ENCODE measurements at places on chromosomes 2 and 18. TPM values are rescaled to one million over a fixed set of nuclear protein-coding genes. Genes with fewer than 3 reads are reported as not detected.

DNA sequence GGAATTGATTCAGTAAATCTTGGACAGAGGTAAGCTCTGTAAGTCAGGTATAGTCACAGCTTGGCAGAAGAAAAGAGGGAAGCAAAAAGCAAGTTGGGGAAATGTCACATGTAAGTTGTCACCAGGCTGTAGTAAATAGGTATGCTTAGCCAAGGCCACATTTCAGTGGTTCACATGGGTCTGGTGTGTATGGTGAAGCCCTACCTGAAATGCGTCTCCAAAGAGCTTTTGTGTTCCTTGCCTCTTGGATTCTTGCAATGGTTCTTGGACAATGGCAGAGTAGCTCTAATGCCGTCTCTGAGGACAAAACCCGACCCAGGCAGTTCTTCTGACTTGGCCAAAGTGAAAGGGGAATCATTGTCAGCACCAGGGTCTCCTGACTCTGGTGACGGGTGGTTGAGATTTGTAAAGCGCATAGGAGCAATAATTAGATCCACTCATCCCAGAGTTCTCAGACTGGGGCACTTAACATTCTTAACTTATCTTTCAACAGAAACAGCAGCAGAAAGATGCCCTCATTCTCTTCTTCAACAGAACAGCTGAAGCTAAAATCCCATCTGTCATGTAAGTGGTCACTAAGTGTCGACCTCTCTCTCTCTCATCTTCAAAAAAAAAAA, 34.4 kb upstream of the RPL37A start:
- H3K27ac ChIP-seq: no peak overlapping the region
- H3K4me3 ChIP-seq: no peak overlapping the region
- DNase-seq: no peak
- no peaks in the 10 kb centered on the region for H3K27me3 ChIP-seq

DNA sequence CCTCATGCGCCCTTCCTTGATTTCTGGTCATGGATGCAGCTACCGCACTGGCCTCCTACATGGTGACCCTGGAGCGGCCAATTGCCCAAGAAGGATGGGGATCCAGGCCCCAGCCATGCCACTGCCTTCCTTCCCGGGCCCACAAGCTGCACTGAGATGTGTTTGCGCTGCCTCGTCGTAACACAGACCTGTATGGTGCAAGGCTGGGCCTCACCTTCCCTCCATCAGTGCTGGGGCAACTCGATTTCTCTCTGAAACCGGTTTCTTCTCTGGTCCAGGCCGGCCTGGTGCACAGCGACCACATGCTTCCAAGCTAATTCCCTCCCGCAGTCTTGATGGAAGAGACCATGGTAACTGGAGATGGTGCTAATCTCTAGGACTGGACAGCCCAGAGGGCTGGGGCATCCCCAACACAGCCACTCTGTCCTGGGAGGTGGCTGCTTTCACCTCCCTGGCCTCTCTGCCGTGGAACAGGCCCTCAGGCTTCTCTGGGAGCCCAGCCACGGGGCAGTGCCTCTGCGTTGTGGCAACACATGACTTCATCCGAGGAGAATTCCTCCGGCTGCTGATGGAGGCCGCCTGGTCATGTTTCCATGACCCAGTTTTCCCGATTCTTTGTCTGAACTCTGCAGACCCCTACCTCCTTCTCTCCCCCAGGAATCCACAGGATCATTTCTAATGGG, 184.2 kb downstream of the GLI2 start:
- no peak for DNase-seq
- no peaks in the 10 kb centered on the region for H3K36me3 ChIP-seq
- no peaks in the 10 kb centered on the region for H3K27me3 ChIP-seq
- H3K4me1 ChIP-seq: peaks cover 30% of the 10 kb centered on the region
- H3K27ac ChIP-seq: peak overlapping the region; percentile 65
- no peak overlapping the region for H3K4me3 ChIP-seq

- DNase-seq: no peak
- no peak overlapping the region for H3K4me3 ChIP-seq
- H3K27ac ChIP-seq: no peak overlapping the region
- peaks cover 11% of the 10 kb centered on the region for H3K4me1 ChIP-seq
Measured at GRCh38 chr2:54628418-54628817, 95.0 kb upstream of the EML6 start.

Gene SGPP2
- total RNA-seq: 24.8 TPM

DNA sequence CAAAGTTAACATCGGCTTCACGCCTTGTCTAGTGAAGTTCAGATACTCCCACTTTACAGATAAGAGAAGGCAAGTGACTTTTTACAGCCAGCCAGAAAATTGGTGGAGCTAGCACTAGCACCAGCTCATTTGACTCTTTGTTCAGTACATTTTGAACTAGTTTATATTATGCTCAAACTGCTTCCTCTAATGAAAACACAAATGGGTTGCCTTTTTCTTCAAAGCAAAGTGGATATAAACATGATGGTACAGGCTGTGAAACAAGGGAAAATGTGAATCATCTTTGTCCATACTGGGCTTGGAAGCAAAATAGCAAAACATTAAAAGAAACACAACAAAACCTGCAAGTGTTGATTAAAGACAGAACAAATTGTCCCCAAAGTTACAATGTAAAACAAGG, 99.6 kb upstream of the LHCGR start:
- no peak overlapping the region for H3K4me3 ChIP-seq
- no peaks in the 10 kb centered on the region for H3K4me1 ChIP-seq
- H3K27ac ChIP-seq: no peak overlapping the region
- no peaks in the 10 kb centered on the region for H3K36me3 ChIP-seq
- DNase-seq: no peak
- no peaks in the 10 kb centered on the region for H3K27me3 ChIP-seq

- no peak overlapping the region for H3K27ac ChIP-seq
- peaks cover 53% of the 10 kb centered on the region for H3K4me1 ChIP-seq
- no peak for DNase-seq
- no peak overlapping the region for H3K4me3 ChIP-seq
- no peaks in the 10 kb centered on the region for H3K36me3 ChIP-seq
- H3K27me3 ChIP-seq: no peaks in the 10 kb centered on the region
Measured at GRCh38 chr18:44851856-44852621, 171.4 kb downstream of the SETBP1 start.

GRCh38 chr2:95165030-95165370, 609 bp upstream of the ZNF2 start:
- peak overlapping the region; percentile 62 for H3K4me3 ChIP-seq
- peaks cover 25% of the 10 kb centered on the region for H3K4me1 ChIP-seq
- no peaks in the 10 kb centered on the region for H3K27me3 ChIP-seq
- peak overlapping the region; percentile 86 for H3K27ac ChIP-seq

Gene MPV17
- 55.7 TPM for total RNA-seq

Gene CKAP2L
- total RNA-seq: 1.2 TPM

DNA sequence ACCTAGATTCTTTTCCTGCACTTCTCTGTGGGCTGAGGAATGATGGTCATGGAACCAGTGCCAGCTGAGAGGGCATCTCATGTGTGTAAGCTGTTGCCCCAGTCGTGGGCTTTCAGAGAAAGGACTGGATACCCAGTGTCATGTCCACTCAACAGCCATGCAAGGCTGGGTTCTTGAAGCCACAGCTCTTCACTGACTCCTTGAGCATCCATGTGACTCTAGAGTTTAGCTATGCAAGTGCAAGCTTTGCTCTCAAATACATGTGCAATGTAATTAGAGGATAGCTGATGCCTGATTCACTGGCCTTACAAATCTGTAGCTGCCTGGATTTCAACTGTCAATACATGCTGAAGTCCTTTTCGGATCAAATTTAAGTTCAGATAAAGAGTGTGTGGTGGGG, 46.8 kb upstream of the EML6 start:
- no peak overlapping the region for H3K27ac ChIP-seq
- no peak overlapping the region for H3K4me3 ChIP-seq
- no peaks in the 10 kb centered on the region for H3K27me3 ChIP-seq
- peaks cover 29% of the 10 kb centered on the region for H3K4me1 ChIP-seq
- no peak for DNase-seq

GRCh38 chr2:9811679-9812511, 31.4 kb upstream of the TAF1B start:
- H3K27ac ChIP-seq: peak overlapping the region; percentile 69
- H3K4me1 ChIP-seq: peaks cover 18% of the 10 kb centered on the region
- DNase-seq: no peak
- no peak overlapping the region for H3K4me3 ChIP-seq

DNA sequence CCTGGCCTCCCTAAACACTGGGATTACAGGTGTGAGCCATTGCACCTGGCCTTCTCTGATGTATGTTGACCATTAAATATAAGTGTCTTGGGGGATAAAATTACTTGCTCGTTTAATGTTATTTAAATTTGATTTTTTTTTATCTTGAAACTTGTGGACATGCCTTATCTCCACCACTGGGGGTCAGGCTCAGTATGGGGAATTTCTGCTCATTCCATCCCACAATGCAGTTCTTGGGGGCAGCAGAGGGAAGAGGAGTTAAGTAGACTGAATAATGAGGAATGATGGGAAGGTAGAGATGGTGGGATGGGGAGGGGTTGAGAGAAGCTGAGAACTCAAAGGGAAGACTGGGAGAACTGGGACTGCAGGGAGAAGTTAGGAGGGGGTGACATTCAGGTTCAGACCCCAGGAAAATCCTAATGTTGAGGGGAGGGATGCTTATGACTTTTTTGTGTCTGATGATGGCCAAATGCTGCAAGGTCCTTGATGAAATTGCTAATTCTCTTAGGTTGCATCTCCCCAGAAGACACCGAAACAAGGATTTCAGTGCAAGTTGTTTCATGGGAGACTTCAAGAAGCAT, 174.2 kb downstream of the MIB1 start:
- no peaks in the 10 kb centered on the region for H3K36me3 ChIP-seq
- H3K4me1 ChIP-seq: no peaks in the 10 kb centered on the region
- no peaks in the 10 kb centered on the region for H3K27me3 ChIP-seq
- H3K4me3 ChIP-seq: no peak overlapping the region
- DNase-seq: peak; percentile 7

GRCh38 chr2:68320118-68320641, 431 bp upstream of the CNRIP1 start:
- H3K27ac ChIP-seq: peak overlapping the region; percentile 94
- no peak for DNase-seq
- H3K4me1 ChIP-seq: peaks cover 26% of the 10 kb centered on the region
- no peaks in the 10 kb centered on the region for H3K27me3 ChIP-seq
- H3K4me3 ChIP-seq: peak overlapping the region; percentile 59

- H3K27ac ChIP-seq: peak overlapping the region; percentile 82
- peaks cover 78% of the 10 kb centered on the region for H3K4me1 ChIP-seq
- no peaks in the 10 kb centered on the region for H3K27me3 ChIP-seq
- no peak overlapping the region for H3K4me3 ChIP-seq
- DNase-seq: no peak
Measured at GRCh38 chr2:28345619-28346018, 47.0 kb upstream of the FOSL2 start.

Gene GREB1L
- total RNA-seq: 0.98 TPM

DNA sequence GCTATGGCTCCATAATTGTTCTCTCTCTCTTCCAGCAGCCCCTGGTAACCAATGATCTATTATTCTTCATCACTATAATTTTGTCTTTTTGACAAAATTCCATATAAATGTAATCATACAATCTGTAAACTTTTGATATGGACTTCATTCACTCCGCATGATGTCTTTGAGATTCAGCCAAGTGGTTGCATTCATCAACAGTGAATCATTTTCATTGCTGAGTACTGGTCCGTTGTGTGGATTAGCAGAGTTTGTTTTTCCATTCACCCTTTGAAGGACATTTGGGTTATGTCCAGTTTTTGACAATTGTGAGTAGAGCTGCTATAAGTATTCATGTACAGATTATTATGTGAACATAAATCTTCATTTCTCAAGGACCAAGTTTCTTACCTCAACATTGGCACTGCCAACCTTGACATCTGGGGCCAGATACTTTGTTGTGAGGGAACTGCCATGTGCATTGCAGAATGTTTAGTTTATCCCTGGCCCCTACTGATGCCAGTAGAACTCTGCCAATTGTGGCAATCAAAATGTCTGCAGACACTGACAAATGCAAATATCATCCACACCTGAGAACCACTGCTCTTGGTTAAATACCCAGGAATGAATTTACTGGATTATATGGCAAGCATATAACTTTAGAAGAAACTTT, 48.4 kb upstream of the BCL2L11 start:
- no peak overlapping the region for H3K27ac ChIP-seq
- H3K36me3 ChIP-seq: no peaks in the 10 kb centered on the region
- H3K4me3 ChIP-seq: no peak overlapping the region
- no peak for DNase-seq
- H3K4me1 ChIP-seq: peaks cover 12% of the 10 kb centered on the region
- H3K27me3 ChIP-seq: no peaks in the 10 kb centered on the region

- DNase-seq: no peak
- no peak overlapping the region for H3K4me3 ChIP-seq
- H3K27me3 ChIP-seq: no peaks in the 10 kb centered on the region
- H3K4me1 ChIP-seq: peaks cover 35% of the 10 kb centered on the region
Measured at GRCh38 chr2:17648581-17648980, 105.0 kb downstream of the SMC6 start.

- DNase-seq: no peak
- no peaks in the 10 kb centered on the region for H3K36me3 ChIP-seq
- H3K4me1 ChIP-seq: peaks cover 12% of the 10 kb centered on the region
- no peak overlapping the region for H3K4me3 ChIP-seq
Measured at GRCh38 chr2:44553456-44553855, 191.7 kb downstream of the CAMKMT start.
